ENCODE measurements at places on chromosomes 11 and 22. TPM values are rescaled to one million over a fixed set of nuclear protein-coding genes. Genes with fewer than 3 reads are reported as not detected.

APOBEC3H gene
- total RNA-seq, result 0.26 TPM

SHISAL1 gene
- total RNA-seq, result 1.3 TPM

STT3A gene
- total RNA-seq, result 172 TPM

APOBEC3A gene
- not detected for total RNA-seq

CASP12 gene
- total RNA-seq, result 0.13 TPM

FAM227A gene
- total RNA-seq, result 1.4 TPM

MUC6 gene
- not detected for total RNA-seq

SMC1B gene
- total RNA-seq, result not detected

IGF2 gene
- total RNA-seq, result 106 TPM

NEFH gene
- total RNA-seq, result 4.2 TPM

OR52A1 gene
- total RNA-seq, result not detected

MFRP gene
- not detected for total RNA-seq

GTSE1 gene
- 31.9 TPM for total RNA-seq

LDHAL6A gene
- total RNA-seq, result not detected

CFAP300 gene
- 4.3 TPM for total RNA-seq

PTPRCAP gene
- 0.38 TPM for total RNA-seq

TRMU gene
- total RNA-seq, result 53.6 TPM

All from LHCN-M2 (cell line).